Spinal cord (tissue), 10 donors: ENCODE measurements at places on chromosomes 3 and 15.

- DNase-seq = no peak
Observed at GRCh38 chr15:52727815-52728214, 48.6 kb upstream of the ATOSA start.

GRCh38 chr15:29143909-29144635 lies 125.5 kb downstream of the NSMCE3 start:
- no peak for DNase-seq

GRCh38 chr3:123804676-123805075 lies 79.5 kb downstream of the MYLK start:
- DNase-seq = no peak

DNA sequence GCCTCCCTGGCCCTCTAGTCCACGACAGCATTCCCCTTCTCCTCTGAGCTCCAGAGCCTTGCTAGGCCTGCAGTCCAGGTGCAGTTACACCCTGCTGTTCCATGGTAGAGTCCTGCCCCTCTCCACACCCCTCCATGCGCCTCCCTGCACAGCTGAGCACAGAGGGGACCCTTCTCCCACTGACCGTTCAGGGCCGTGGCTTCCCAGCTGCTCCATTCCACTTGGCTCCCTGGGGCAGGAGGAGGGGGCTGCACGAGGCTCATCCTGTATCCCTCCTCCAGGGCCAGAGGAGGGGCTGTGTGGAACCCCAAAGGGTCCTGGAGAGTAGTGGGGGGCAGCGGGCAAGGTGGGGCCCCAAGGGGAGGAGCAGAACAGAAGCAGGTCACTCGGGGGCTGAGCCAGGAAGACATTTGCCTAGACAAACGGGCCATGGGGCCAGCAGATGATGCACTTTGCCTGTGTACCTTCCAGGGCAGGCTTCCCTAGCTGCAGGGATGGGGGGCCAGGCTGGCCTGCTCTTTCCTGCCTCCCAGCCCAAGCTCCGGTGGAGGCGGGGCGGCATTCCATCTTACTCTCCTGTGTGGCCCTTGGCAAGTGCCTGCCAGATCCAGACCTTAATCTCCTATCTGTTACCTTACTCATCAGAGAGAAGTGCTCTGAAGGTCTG lies 20.7 kb upstream of the GOLGA6C start:
- DNase-seq = no peak
